ENCODE measurements at places on chromosomes 2 and 18. TPM values are rescaled to one million over a fixed set of nuclear protein-coding genes. Genes with fewer than 3 reads are reported as not detected.

Gene RUFY4
- total RNA-seq: 5.6 TPM

Gene GALR1
- not detected for total RNA-seq

Gene HOXD10
- 4.4 TPM for total RNA-seq

Gene EFHD1
- 15.9 TPM for total RNA-seq

Gene GAL3ST2
- total RNA-seq: 0.47 TPM

Gene ZNF519
- 13.2 TPM for total RNA-seq

Gene CRACDL
- 25.5 TPM for total RNA-seq

Gene PLGLB2
- 0.83 TPM for total RNA-seq

Gene NPAS2
- total RNA-seq: 102 TPM

Gene CEBPZOS
- 58.6 TPM for total RNA-seq

Gene TLX2
- total RNA-seq: not detected

Gene SS18
- 88.2 TPM for total RNA-seq

Gene CHRNG
- not detected for total RNA-seq

Gene NEU4
- 0.49 TPM for total RNA-seq

Gene TANC1
- 62.9 TPM for total RNA-seq

Gene MGAT4A
- total RNA-seq: 63.8 TPM

Gene MAPK4
- total RNA-seq: 14.3 TPM

Gene CNDP1
- total RNA-seq: 0.31 TPM

Gene OR6B2
- total RNA-seq: not detected

Gene PID1
- 25.8 TPM for total RNA-seq

Gene IMPACT
- total RNA-seq: 49.4 TPM

Gene MIB1
- 45.3 TPM for total RNA-seq

Gene MALL
- total RNA-seq: 31.6 TPM

Gene NPHP1
- total RNA-seq: 10.2 TPM

Gene CRYGD
- not detected for total RNA-seq

Gene MAP3K19
- not detected for total RNA-seq

Gene DOK1
- total RNA-seq: 11.8 TPM

Gene TFCP2L1
- total RNA-seq: 15.7 TPM

Gene RALB
- 50.5 TPM for total RNA-seq

Gene NT5C1B
- total RNA-seq: not detected

Gene OTX1
- 0.36 TPM for total RNA-seq

Gene CYRIA
- 17.4 TPM for total RNA-seq

Gene CROCC2
- total RNA-seq: 0.23 TPM

Gene NEUROD1
- total RNA-seq: not detected

Gene ATP6V1C2
- 0.23 TPM for total RNA-seq

Gene CMPK2
- total RNA-seq: 7.5 TPM

Gene MEP1B
- total RNA-seq: not detected

Gene KCNK3
- total RNA-seq: 9.2 TPM

Gene DQX1
- total RNA-seq: 1.4 TPM

Gene HTR2B
- total RNA-seq: 0.44 TPM

Gene FIGN
- 8.0 TPM for total RNA-seq

Gene RAB1A
- 148 TPM for total RNA-seq

Gene NAB1
- 49.7 TPM for total RNA-seq

Gene FAM110C
- total RNA-seq: 21.8 TPM

All from ureter (tissue), 1 donor.